ENCODE measurements at places on chromosomes 7 and 10.

GRCh38 chr7:116518961-116519360 lies 5.9 kb upstream of the CAV1 start:
- DNase-seq = no peak
- H3K4me1 ChIP-seq = peaks cover 44% of the 10 kb centered on the region
- H3K36me3 ChIP-seq = no peaks in the 10 kb centered on the region
- no peak overlapping the region for H3K27ac ChIP-seq
- no peak overlapping the region for H3K4me3 ChIP-seq
- no peaks in the 10 kb centered on the region for H3K27me3 ChIP-seq

GRCh38 chr10:102776779-102777456 lies 33.2 kb downstream of the WBP1L start:
- H3K27me3 ChIP-seq = no peaks in the 10 kb centered on the region
- DNase-seq = no peak
- no peak overlapping the region for H3K27ac ChIP-seq
- no peak overlapping the region for H3K4me3 ChIP-seq
- H3K4me1 ChIP-seq = no peaks in the 10 kb centered on the region

- peak overlapping the region; percentile 21 for H3K4me3 ChIP-seq
- no peaks in the 10 kb centered on the region for H3K36me3 ChIP-seq
- peaks cover 6% of the 10 kb centered on the region for H3K4me1 ChIP-seq
- no peak overlapping the region for H3K27ac ChIP-seq
- H3K27me3 ChIP-seq = 0 out of 2 replicates have a peak, but pooled peaks cover 2% of the 10 kb centered on the region
Measured at GRCh38 chr7:101804088-101804963, 13.1 kb upstream of the CUX1 start.

DNA sequence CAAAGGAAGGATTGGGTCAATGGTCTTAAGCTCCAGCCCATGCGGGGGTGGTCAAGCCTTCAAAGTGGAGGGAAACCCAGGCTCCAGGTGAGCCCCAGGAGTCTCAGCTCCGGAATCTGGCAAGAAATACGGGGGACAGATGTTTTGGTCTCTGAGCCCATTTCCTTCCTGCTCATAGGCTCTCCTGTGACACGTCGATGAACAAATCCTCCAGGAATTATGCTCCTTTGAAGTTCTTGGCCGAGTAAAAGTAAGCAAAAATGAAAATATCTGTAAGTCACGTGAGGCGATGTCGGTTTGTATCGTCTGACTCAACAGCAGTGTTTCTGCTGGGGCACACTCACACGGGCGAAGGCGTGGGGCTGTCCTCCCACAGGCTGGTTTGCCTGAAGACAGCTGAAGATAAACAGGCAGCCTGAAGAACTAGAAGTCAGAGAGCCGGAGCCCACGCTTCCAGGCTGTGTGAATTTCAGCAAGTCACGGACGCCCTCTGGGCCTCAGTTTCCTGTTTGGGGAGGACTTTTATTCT lies 52.6 kb upstream of the SMNDC1 start:
- H3K4me1 ChIP-seq = peaks cover 82% of the 10 kb centered on the region
- peak overlapping the region; percentile 52 for H3K4me3 ChIP-seq
- peak; percentile 34 for DNase-seq
- peak overlapping the region; percentile 8 for H3K27ac ChIP-seq
- H3K27me3 ChIP-seq = no peaks in the 10 kb centered on the region
- no peaks in the 10 kb centered on the region for H3K36me3 ChIP-seq

- H3K27me3 ChIP-seq = no peaks in the 10 kb centered on the region
- no peak overlapping the region for H3K27ac ChIP-seq
- no peaks in the 10 kb centered on the region for H3K4me1 ChIP-seq
- no peaks in the 10 kb centered on the region for H3K36me3 ChIP-seq
Measured at GRCh38 chr10:46080886-46081285, 34.8 kb upstream of the MSMB start.

DNA sequence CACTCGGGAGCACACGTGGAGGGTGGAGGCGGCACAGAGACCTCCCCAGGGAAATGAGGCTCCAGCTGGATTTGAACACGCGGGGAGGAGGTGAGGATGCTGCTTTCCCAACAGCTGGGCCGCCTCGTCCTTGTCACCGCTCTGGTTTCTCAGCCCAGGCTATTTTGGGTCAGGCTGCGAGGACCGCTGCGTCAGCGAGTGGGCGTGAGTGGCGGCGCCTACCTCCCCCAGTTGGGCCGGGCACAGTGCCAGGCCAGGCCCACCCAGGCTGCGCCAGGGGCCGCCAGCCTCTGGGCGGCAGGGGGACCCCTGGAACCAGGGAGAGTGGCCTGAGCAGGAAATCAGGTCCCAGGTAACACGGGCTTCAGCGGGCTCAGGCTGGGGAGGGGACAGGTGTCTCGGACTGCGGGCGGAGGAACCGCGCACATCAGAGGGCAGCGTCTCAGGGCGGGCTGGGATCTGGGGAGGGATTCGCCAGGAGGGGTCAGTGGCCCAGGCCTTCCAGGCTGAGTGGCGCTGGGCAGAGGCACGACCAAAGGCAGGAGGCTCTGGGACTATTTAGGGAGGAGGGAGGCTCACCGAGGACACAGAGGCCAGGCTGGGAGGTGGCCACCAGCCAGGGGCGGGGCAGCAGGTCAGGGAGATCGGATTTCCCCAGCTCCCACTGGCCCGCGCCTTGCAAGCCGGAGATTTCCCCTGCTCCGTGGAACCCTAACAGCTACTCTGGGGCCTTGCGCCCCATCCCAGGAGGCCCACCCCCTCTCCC lies 125.2 kb upstream of the RET start:
- H3K27me3 ChIP-seq = no peaks in the 10 kb centered on the region
- no peak for DNase-seq
- H3K27ac ChIP-seq = peak overlapping the region; percentile 8
- H3K36me3 ChIP-seq = no peaks in the 10 kb centered on the region
- H3K4me3 ChIP-seq = no peak overlapping the region
- H3K4me1 ChIP-seq = peaks cover 16% of the 10 kb centered on the region

GRCh38 chr7:95527033-95527775 lies 41.5 kb downstream of the ASB4 start:
- no peaks in the 10 kb centered on the region for H3K27me3 ChIP-seq
- no peak overlapping the region for H3K4me3 ChIP-seq
- H3K36me3 ChIP-seq = no peaks in the 10 kb centered on the region

GRCh38 chr7:129519464-129519863 lies 17.1 kb downstream of the SMKR1 start:
- H3K27me3 ChIP-seq = no peaks in the 10 kb centered on the region
- peaks cover 6% of the 10 kb centered on the region for H3K4me1 ChIP-seq
- H3K4me3 ChIP-seq = no peak overlapping the region
- no peak for DNase-seq

GRCh38 chr7:133873631-133874030 lies 253.5 kb upstream of the LRGUK start:
- no peaks in the 10 kb centered on the region for H3K4me1 ChIP-seq
- H3K27ac ChIP-seq = no peak overlapping the region
- DNase-seq = no peak
- no peak overlapping the region for H3K4me3 ChIP-seq

DNA sequence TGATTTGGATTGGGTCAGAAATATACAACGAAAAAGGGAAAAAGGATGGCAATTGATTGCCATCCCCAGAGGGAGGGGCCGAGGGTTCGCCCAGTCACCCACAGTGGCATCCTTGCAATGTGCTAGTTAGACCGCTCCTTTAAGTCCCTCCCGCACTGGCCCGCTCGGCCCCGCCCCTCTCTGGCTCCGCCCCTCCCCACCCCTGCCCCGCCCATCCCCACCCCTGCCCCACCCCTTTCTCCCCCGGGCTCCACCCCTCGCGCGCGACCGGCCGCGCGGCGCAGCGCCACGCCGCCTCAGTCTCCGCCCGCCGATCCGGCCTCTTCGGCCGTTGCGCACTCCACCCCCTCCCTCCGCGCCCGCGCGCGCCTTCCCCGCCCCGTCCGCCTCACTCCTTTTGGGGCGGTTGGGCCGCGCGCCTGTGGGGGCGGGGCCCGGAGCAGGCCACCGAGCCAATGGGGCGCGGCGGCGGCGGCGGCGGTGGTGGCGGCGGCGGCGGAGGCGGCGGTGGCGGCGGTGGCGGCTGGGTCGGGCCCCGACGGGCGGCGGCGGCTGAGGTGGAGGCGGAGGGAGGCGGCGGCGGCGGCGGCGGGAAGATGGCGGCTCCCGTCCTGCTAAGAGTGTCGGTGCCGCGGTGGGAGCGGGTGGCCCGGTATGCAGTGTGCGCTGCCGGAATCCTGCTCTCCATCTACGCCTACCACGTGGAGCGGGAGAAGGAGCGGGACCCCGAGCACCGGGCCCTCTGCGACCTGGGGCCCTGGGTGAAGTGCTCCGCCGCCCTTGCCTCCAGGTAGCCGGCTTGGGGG lies at the start of gene VKORC1L1:
TSS of gene VKORC1L1 (plus strand) at position 299 of the 806 bp plus-strand sequence. CDS start at position 597, 298 bp downstream.
- H3K4me3 ChIP-seq = peak within 1 kb of the TSS; percentile 79
- H3K27me3 ChIP-seq = no peaks in the 10 kb centered on the region
- H3K27ac ChIP-seq = peak within 1 kb of the TSS; percentile 65

DNA sequence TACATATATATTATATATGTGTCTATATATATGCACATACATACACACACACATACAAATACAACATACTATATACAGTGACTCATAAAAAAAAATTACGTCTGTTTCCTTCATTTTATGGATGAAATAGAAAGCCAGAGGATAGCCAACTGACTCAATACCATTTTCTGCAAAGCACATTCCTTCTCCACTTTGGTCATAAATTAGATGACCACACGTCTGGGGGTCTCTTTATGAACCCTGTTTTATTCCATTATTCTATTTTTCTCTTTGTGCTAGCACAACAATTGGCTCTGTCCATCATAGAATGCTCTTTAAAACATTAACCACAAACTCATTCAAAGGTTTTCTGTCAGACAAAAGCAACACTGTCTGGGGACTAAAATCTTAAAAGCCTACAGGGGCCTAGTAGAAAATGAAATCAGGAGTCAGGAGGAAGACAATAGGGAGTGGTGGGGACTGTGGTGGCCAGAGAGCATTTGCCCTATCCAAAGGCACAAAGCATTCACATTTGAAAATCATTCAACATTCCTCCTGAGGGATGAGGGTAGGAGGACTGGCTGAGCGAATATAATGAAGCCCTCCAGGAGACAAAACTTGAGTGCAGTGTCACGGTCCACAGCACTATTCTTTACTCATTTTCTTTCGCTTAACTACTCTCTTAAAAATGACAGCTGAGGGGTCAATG lies 4.3 kb downstream of the CUBN start:
- H3K27me3 ChIP-seq = no peaks in the 10 kb centered on the region
- no peaks in the 10 kb centered on the region for H3K36me3 ChIP-seq
- no peak overlapping the region for H3K27ac ChIP-seq
- no peak overlapping the region for H3K4me3 ChIP-seq
- peaks cover 9% of the 10 kb centered on the region for H3K4me1 ChIP-seq

GRCh38 chr10:28593811-28594210 lies 60.9 kb downstream of the WAC start:
- H3K4me3 ChIP-seq = no peak overlapping the region
- H3K27me3 ChIP-seq = no peaks in the 10 kb centered on the region
- peaks cover 20% of the 10 kb centered on the region for H3K4me1 ChIP-seq
- H3K27ac ChIP-seq = no peak overlapping the region

GRCh38 chr7:80440883-80441282 lies 71.0 kb downstream of the GNAT3 start:
- H3K27me3 ChIP-seq = no peaks in the 10 kb centered on the region
- DNase-seq = no peak
- H3K27ac ChIP-seq = no peak overlapping the region
- no peak overlapping the region for H3K4me3 ChIP-seq
- 0 out of 2 replicates have a peak, but pooled peaks cover 2% of the 10 kb centered on the region for H3K4me1 ChIP-seq
- H3K36me3 ChIP-seq = no peaks in the 10 kb centered on the region

- no peak overlapping the region for H3K4me3 ChIP-seq
- H3K36me3 ChIP-seq = no peaks in the 10 kb centered on the region
- no peak overlapping the region for H3K27ac ChIP-seq
- no peaks in the 10 kb centered on the region for H3K4me1 ChIP-seq
- H3K27me3 ChIP-seq = no peaks in the 10 kb centered on the region
- DNase-seq = no peak
Measured at GRCh38 chr7:115037128-115037802, 115.4 kb downstream of the MDFIC start.

- H3K27me3 ChIP-seq = no peaks in the 10 kb centered on the region
- no peak overlapping the region for H3K27ac ChIP-seq
- no peak overlapping the region for H3K4me3 ChIP-seq
Measured at GRCh38 chr7:135692055-135692454, 29.7 kb downstream of the STMP1 start.

- H3K4me3 ChIP-seq = no peak overlapping the region
- peaks cover 6% of the 10 kb centered on the region for H3K36me3 ChIP-seq
- H3K27ac ChIP-seq = no peak overlapping the region
- H3K27me3 ChIP-seq = no peaks in the 10 kb centered on the region
Measured at GRCh38 chr10:118340486-118340885, 1.6 kb downstream of the FAM204A start.

- H3K4me1 ChIP-seq = peaks cover 37% of the 10 kb centered on the region
- H3K27ac ChIP-seq = no peak overlapping the region
- no peak for DNase-seq
- H3K36me3 ChIP-seq = peaks cover 49% of the 10 kb centered on the region
Measured at GRCh38 chr10:104257235-104257634, 2.5 kb downstream of the GSTO1 start.

DNA sequence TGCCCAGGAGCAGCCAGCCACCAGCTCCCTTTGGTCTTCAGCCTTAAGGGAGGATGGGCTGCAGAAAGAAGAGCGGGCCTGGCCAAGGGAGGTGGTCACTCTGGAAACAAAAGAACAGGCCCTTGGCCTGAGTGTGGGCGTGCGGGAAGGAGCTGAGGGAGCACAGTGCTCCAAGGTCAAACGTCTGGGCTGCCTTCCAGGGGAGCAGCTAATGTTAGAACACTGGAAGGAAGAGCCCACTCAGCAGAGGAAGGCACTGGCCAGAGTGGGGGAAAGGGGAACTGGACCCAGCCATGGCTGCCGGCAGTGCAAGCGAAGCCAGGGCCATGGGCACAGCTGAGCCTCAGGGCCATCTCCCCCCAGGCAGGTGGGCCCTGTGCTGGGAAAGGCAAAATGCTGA lies 42.7 kb downstream of the FAM53B start:
- no peaks in the 10 kb centered on the region for H3K27me3 ChIP-seq
- no peak overlapping the region for H3K27ac ChIP-seq
- H3K4me1 ChIP-seq = no peaks in the 10 kb centered on the region

- peaks cover 29% of the 10 kb centered on the region for H3K4me1 ChIP-seq
- H3K27ac ChIP-seq = no peak overlapping the region
Measured at GRCh38 chr7:99554939-99555338, 3.0 kb upstream of the FAM200A start.

GRCh38 chr10:4549139-4549653 lies 276.8 kb upstream of the AKR1E2 start:
- no peak overlapping the region for H3K4me3 ChIP-seq
- no peaks in the 10 kb centered on the region for H3K36me3 ChIP-seq
- no peak for DNase-seq
- peaks cover 6% of the 10 kb centered on the region for H3K4me1 ChIP-seq

GRCh38 chr10:35745617-35746403 lies 103.7 kb upstream of the FZD8 start:
- no peak for DNase-seq
- no peak overlapping the region for H3K4me3 ChIP-seq
- H3K27me3 ChIP-seq = no peaks in the 10 kb centered on the region

DNA sequence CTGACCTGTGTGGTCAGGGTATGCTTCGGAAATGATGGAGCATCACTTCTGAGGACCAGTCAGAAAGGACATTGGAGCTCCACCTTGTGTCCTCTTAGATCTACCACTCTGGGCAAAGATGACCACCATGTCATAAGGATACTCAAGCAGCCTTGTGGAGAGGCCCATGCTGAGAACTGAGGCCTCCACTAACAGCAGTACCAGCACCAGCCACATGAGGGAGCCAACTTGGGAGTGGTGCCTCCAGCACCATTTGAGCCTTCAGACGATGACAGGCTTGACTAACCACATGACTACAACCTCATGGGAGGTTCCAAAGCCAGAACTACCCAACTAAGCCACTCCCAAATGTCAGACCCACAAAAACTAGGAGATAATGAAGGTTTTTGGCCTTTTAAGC lies 116.0 kb downstream of the NPTX2 start:
- no peaks in the 10 kb centered on the region for H3K36me3 ChIP-seq
- DNase-seq = peak; percentile 85
- H3K27ac ChIP-seq = no peak overlapping the region
- no peaks in the 10 kb centered on the region for H3K4me1 ChIP-seq
- H3K4me3 ChIP-seq = no peak overlapping the region
